Posterior vena cava (tissue), 2 donors: ENCODE measurements at places on chromosomes 1 and 21. TPM values are rescaled to one million over a fixed set of nuclear protein-coding genes. Genes with fewer than 3 reads are reported as not detected.

DNA sequence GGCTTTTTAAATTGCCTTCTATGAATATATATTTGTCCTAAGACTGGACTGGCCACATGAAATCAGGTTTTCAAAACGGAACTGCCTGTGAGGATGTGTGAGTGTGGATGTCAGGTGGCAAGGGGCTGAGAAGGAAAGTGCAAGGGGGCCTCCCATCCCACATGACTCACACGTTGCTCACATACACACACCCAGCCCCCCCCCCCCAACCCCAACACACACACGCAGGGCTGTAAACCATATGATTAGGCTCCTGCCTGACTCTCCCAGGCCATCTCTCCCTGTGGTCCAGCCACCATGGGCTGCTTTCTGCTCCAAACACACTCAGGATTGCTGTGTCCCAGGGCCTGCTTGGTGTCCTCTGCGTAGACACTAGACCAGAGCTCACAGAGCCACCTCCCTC, 22.4 kb downstream of the DEGS1 start:
- peak; percentile 48 for DNase-seq

- DNase-seq: no peak
Observed at GRCh38 chr1:71861022-71861421, 421.3 kb downstream of the NEGR1 start.

DNA sequence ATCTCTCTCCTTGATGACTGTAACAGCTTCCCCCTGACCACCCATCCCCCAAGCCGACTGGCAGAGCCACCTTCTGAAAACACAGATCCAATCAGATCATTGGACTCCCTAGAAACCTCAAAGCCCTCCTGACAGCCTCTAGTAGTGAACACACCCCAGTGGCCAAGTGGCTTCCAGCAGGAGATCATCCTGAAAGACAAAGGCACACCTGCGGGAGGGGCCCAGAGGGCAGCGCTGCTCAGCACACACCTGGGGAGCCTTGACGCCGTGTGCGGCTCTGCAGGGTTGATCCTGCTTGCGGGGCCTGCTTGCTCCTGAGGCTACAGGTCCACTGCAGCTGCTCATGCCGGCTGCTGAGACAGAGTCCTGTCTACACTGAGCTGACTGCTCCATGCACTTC, 41.5 kb downstream of the SLC66A1 start:
- no peak for DNase-seq

DNA sequence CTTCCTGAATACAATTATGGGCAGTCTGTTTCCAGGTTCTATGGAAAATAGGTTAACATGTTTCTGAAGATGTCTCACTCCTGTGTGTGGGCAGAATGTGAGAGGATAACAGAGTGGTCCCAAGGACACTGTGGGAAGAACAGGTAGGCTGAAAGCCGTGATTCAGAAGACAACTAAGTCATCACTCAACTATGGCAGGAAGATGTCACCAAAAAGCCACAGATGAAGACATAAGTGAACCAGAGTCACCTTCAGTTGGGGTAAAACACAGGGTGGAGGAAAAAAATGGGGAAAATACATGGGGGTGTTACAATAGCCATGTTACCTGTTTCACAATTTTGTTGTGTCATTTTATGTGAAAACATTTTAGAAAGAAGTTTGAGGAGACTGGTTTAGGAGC, 75.1 kb downstream of the UCHL5 start:
- DNase-seq: no peak

- DNase-seq: no peak
Observed at GRCh38 chr1:214076708-214077065, 88.9 kb downstream of the PROX1 start.

- no peak for DNase-seq
Observed at GRCh38 chr21:21851205-21851604, 853.0 kb downstream of the NCAM2 start.

GRCh38 chr1:35350872-35351271, 82.4 kb downstream of the ZMYM4 start:
- no peak for DNase-seq

DNA sequence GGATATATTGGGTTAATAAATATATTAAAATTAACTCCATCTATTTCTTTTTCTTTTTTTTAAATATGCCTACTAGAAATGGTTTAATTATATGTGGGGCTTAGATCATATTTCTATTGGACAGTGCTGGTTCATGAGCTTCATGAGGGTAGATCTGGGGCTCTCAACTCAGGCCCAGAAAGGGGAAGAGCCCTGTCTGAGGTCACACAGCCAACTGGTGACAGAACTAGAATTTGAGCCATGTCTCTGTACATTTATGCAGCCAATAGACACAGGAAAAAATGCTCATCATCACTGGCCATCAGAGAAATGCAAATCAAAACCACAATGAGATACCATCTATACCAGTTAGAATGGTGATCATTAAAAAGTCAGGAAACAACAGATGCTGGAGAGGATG, 5.1 kb upstream of the EPHB2 start:
- DNase-seq: no peak

GRCh38 chr21:41610042-41610839, 102.3 kb upstream of the TMPRSS2 start:
- DNase-seq: no peak

DNA sequence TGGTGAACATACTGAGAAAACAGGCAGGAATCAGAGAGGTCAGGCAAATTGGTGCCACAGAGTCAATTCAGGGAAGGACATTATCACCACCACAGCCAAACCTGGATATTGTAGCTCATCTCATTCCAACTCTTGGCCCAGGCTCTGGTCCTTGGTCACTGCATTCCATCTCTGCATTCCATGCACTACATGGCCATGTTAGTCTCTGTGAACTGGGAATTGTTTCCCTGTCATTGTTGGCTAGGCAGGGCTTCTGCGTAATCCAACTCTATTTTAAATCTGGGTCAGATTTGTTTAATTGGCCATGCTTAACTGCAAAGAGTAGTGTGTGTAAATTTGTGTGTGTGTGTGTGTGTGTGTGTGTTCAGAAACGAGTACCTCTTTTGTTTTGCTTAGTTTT, 837.6 kb upstream of the ADAMTS5 start:
- no peak for DNase-seq

GRCh38 chr21:42676808-42677207, 23.4 kb downstream of the PDE9A start:
- DNase-seq: no peak

DNA sequence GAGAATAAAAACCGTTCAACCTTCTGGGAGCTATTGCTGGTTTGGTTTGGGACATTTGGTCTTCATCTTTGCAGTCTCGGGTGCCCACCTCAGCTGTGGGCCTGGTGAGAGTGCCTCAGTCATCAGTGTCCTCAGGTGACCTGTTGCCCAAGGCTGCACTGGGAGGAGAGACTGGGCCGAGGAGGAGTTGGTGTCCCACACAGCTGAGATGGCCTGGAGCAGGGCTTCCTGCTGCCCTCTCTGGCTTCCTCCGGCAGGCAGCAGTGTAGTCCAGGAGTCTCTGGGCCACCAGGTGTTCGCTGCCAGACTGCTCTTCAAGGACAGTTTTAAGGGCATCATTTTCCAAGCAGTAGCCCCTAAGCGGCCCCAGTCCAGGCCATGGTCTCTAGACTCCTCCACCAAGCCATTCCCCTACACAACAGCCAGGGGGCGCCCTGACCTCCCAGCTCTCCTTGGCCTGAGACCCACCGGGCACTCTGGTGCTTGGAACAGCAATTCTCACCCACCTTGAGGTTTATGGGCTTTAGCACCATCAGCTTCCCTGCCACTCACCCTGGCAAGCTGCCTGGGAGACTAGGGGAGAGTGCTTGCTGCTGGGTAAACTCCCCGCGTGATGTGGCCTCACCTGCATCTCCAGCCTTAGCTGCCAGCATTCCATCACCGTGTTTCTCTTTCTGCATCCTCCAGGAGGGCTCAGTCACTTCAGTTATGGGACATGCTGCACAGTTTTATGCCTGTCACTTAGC, 9.1 kb upstream of the SYTL1 start:
- peak; percentile 84 for DNase-seq

GRCh38 chr1:161089938-161090337, 580 bp upstream of the NECTIN4 start:
- DNase-seq: no peak

- peak; percentile 64 for DNase-seq
Observed at GRCh38 chr21:44626673-44627143, at the start of gene KRTAP10-9. TSS of gene KRTAP10-9 (plus strand) at chr21:44627093. CDS start at chr21:44627172, 79 bp downstream.

GRCh38 chr1:3850857-3851256, 6.2 kb downstream of the CEP104 start:
- DNase-seq: no peak

- peak; percentile 67 for DNase-seq
Observed at GRCh38 chr21:42536601-42537000, 22.9 kb downstream of the SLC37A1 start.

- no peak for DNase-seq
Observed at GRCh38 chr21:32360401-32360975, 32.3 kb downstream of the URB1 start.

- no peak for DNase-seq
Observed at GRCh38 chr1:43887748-43888147, 45.9 kb upstream of the ARTN start.

GRCh38 chr1:183278739-183279591, 92.9 kb downstream of the LAMC2 start:
- peak; percentile 76 for DNase-seq

DNA sequence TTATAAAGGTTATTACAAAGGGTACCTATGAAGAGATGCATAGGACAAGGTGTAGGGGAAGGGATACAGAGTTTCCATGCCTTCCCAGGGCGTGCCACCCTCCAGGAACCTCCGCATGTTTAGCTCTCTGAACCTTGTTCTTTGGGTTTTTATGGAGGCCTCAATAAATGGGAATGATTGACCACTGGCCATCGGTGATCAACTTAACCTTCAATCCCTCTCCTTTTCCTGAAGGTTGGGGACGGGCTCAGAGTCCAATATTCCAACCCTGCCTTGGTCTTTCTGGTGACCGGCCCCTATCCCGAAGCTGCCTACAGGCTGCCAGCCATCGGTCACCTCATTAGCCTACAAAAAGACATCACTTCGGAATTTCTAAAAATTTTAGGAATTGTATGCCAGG, 11.7 kb downstream of the CD244 start:
- DNase-seq: no peak

DNA sequence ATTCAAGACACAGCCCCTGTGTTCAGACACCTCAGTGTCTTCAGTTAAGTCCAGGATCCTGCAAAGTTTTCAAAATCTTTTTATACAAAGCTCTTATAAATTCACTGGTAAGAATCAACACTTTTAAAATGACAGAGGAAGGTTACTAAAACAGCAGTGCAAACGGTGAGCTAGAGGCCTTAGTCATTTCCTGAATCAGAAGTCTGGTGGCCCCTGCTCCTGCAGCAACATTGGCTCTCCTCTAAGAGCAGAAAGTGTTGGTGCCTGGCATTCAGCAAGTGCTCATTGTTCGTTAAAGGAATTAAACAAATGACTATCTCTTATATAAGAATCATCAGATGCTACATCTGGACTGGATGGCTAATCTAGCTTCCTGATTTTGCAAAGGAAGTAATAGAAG, 282.9 kb downstream of the PTGER3 start:
- no peak for DNase-seq

DNA sequence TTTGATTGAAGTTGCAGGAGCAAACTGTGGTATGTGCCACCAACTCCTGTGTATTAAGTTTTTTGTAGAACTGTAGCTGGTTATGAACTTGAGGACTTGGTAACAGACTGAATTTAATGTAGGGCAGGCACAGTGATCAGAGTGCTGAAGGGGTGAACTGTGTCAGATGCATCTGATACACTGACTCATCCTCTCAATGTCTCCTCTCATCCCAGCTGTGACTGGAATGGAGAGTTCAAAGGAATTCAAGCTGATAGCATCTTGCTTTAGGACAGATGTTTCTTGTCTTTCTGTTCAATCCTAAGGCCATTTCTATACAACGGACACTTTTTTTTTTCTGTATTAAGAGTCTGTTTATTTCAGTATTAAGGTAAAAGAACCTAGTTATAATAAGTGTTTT, 25.0 kb upstream of the GBP1 start:
- DNase-seq: no peak

DNA sequence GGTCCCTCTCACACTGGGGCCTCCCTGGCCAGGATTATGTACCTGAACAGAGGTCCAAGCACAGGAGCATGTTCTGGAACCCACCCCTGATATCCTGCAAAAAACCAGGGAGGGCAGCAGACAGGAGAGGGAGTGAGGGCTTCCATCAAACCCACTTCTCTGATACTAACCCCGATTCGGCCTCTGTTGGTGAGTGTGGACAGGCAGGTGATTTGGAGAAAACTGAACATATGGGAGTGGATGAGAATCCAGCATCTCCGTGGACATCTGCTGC, 215.3 kb downstream of the MATN1 start:
- no peak for DNase-seq

DNA sequence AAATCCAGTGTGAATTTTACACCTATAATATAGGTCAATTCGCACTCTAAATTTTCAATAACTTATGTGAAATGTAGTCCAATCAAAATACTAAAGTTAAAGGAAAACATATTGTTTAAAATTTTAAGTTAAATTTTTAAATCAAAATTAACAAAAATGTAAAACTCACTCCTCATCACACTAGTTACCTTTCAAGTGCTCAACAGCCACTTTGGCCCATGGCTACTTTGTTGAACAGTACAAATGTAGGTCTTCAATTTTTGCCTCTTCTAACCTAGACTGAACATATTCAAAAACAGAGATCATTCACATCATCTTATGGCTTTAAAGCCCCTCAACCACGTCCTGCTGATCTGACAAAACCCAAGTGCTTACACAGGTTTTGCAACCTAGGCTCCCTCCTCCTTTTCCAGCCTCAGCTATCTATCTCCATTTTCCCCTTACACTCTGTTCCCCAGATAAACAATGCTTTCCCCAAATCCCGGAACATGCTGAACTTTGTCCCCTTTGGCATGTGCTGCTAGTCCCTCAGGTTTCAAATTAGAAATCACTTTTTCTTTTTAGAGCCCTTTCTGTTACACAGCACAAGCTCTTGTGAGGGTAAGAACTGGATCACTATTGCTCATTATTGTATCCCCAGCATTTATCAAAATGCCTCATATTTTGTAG, 110.6 kb downstream of the AKT3 start:
- no peak for DNase-seq

GRCh38 chr1:219784660-219785381, 143.5 kb downstream of the SLC30A10 start:
- DNase-seq: no peak

- DNase-seq: no peak
Observed at GRCh38 chr1:212124690-212125582, 89.4 kb downstream of the DTL start.

- peak; percentile 78 for DNase-seq
Observed at GRCh38 chr1:67791686-67792085, 41.6 kb downstream of the GNG12 start.

TGFBR3 gene
- total RNA-seq: 86.7 TPM

TMPRSS3 gene
- not detected for total RNA-seq

CD2 gene
- total RNA-seq: 2.3 TPM

TNFSF4 gene
- 0.57 TPM for total RNA-seq

SPATA21 gene
- total RNA-seq: not detected

KTI12 gene
- 7.8 TPM for total RNA-seq

OPTC gene
- not detected for total RNA-seq

AURKAIP1 gene
- 70.9 TPM for total RNA-seq

FOXO6 gene
- 0.62 TPM for total RNA-seq

TRIM17 gene
- total RNA-seq: 1.9 TPM

IGSF9 gene
- 0.10 TPM for total RNA-seq

CD5L gene
- 0.37 TPM for total RNA-seq

RCOR3 gene
- total RNA-seq: 39.1 TPM

OR2T33 gene
- not detected for total RNA-seq

ANKRD34A gene
- 2.3 TPM for total RNA-seq

CSF1 gene
- 64.1 TPM for total RNA-seq
